ENCODE measurements at places on chromosomes 12 and 14.

DNA sequence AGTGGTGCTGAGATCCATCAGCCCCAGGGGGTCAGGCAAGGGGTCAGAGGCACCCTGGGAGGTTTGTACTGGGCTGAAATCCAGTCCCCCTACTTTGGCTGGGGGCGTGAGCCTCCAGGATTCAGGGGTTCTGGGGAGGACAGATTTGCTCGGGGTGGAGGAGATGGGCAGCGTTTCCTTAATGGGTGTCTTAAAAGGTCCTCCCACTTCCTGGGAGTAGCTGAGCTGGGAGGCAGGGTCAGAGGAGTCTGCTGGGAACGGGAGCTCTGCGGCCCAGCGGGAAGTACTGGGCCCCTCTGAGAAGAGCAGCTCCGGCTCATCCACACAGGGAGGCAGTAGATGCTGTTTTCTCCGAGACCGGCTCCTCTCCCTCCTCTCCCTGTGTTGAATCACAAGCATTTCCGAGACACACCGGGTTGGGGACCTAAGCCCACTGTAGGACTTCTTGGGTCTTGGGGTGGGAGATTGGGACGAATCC, 2.1 kb upstream of the TEX52 start:
- DNase-seq: no peak

DNA sequence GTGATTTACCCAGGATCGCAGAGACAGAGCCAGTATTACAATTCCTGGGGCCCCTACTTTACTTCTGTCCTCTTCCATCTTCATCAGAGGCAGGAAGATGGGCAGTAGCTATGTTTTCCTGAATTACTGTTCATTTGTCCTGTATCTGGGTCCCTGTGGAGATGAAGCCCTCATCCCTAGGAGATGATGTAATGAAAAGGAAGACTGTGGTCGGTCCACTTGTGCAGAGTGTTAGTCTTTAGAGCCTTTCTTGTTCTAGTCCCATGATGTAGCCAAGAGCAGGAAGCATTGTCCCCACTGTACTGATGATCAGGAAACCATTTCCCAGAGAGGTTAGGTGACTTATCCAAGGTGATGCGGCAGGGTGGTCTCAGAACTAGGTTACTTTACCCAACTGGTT, 2.6 kb downstream of the CD9 start:
- DNase-seq: no peak

DNA sequence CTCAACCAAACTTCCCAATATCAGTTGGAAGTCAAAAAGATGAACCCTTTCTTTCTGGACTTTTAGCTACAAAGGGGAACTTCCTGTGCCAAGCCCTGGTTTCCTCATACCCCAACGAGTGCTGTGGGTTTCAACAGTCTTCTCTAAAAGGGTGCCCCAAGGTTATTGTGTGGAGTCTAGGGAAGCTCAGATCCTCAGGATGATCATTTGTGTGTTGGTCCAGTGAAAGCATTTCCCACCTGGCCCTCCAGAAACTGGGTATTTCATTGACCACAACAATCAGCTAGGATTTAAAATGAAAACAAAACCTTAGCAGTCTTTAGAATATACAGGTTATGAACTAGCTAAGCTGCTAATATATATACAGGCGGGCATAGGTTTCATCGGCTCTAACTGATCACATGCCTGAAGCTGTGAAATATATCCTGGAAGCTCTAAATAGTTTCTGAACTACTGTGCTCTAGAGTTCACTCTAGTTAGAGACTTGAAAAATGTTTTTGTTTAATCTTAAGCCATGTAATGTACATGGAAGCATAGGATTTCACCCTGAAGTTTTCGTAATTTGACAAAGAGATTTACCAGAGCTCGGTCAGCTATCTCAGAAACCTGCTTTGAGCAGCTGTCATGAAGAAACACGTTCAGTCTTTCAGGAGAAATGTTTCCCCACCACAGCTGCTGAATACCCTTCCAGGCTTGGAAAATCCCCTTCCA, 29.6 kb downstream of the P2RX4 start:
- peak; percentile 57 for DNase-seq

GRCh38 chr14:99137001-99137700, 134.8 kb downstream of the BCL11B start:
- DNase-seq: no peak

DNA sequence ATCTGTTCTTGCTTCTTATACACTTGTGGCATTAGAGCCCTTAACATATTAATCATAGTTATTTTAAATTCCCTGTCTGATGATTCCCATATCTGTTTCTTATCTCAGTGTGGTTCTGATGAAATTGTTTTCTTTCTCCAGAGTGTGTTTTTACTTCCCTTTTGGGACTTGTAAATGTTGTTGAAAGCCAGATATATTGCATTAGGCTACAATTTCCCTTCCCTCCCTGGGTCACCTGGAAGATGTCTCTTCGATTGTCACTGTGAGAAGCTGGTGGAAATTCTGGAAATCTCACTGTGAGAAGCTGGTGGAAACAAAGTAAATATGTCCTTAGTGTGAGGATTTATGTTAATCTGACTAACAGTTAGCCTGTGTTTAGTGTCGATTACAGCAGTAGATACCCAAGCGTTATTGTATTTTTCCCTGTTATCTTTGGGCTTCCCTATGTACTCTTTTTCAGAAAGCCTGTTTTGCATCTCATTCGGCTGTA, 717.3 kb downstream of the TRHDE start:
- DNase-seq: no peak

- DNase-seq: no peak
Measured at GRCh38 chr14:101453225-101453624, 108.1 kb upstream of the DIO3 start.

GRCh38 chr12:28550757-28551704, 360.8 kb downstream of the CCDC91 start:
- DNase-seq: no peak

- no peak for DNase-seq
Measured at GRCh38 chr14:75032939-75033338, 18.3 kb downstream of the MLH3 start.

GRCh38 chr12:58602179-58602578, 318.1 kb downstream of the LRIG3 start:
- no peak for DNase-seq

DNA sequence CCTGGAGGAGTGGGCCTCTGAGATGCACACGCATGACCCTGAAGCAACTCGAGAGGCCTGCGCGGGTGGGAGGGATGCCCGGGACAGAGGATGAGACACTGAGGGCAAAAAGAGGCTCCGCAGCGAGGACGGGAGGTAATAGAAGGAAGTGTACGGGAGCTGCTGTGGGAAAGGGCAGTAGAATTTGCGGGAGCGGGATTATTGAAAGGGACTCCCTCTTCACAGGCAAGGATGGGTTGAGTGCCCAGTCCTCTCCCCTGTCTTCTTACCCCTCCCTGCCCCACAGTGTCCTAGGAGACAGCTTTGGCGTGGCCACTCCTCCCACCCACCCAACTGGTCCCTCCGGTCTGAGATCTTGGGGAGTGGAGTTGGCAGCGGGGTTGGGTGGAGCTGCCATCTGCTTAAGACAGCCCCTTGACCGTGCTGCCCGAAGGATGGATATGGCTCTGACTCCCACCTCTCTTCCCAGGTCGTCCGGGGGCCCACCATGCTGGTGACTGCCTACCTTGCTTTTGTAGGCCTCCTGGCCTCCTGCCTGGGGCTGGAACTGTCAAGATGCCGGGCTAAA, 15.7 kb upstream of the ESPL1 start:
- DNase-seq: no peak

GRCh38 chr12:121577443-121578180, 3.2 kb downstream of the KDM2B start:
- no peak for DNase-seq

GRCh38 chr12:27964123-27964522, 8.4 kb downstream of the PTHLH start:
- no peak for DNase-seq

GRCh38 chr14:41297576-41298327, 308.9 kb upstream of the LRFN5 start:
- DNase-seq: no peak

DNA sequence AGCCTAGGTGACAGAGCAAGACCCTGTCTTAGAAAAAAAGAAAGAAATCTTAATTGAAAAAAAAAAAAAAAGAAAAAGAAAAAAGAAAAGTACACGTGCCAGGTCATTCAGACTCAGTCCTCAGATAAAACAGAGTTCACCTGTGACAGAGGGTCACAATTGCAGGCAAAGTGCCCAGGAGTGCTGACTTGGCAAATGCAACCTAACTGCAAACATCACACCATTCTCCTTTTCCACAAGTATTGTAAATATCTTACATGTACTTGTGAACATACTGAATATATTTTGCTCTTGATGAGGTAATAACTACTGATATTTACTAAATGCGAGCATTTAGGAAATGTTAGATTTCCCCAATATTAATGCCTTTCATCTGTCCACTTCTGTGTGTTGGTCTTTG, 9.0 kb upstream of the COL2A1 start:
- DNase-seq: no peak

DNA sequence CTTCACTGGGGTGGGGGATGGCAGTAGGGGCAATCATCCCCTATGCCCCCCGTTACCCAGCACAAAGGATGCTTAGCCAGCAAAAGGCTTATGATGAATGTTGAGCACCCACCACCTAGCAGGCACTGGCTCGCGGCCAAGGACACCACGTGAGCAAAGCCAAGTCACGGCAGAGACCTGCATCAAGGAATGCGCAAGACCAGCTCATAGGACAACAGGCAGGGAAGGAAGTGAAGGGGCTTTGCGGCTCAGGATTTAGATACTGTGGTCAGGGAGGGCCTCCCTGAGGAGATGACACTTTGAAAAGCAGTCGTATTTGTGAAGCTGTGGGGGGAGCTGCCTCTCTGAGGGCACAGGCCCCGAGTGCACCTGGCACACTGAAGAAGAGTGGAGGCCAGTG, 32.8 kb downstream of the SH2B3 start:
- peak; percentile 97 for DNase-seq

DNA sequence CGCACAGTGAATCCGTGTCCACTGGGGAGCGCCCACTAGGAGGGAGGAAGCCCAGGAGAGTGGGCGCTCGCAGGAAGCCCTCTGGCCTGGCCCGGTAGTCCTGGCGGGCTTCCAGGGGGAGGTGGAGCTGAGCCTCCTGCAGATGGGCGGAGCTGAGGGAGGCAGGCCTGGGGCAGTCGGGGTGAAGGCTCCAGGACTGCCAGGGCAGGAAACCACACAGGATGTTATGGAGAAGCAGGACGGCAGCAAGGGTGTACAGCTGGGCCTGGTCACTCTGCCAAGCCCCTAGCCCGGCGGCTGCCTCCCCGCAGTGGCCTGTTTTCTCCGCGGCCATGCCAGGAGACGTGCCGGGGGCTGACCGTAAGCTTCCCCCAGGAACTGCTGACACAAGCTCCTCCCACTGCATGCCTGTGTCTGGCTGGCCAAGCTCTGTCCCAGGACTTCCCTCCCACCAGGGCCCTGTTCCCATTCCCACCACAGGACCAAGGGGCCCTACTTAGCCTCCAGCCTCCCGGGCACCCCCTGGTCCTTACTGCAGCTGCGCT, 143.4 kb upstream of the C14orf180 start:
- DNase-seq: peak; percentile 18

GRCh38 chr12:19220205-19220604, 90.7 kb downstream of the PLEKHA5 start:
- DNase-seq: peak; percentile 59

- DNase-seq: peak; percentile 70
Measured at GRCh38 chr12:65248656-65249633, 29.5 kb upstream of the MSRB3 start.

DNA sequence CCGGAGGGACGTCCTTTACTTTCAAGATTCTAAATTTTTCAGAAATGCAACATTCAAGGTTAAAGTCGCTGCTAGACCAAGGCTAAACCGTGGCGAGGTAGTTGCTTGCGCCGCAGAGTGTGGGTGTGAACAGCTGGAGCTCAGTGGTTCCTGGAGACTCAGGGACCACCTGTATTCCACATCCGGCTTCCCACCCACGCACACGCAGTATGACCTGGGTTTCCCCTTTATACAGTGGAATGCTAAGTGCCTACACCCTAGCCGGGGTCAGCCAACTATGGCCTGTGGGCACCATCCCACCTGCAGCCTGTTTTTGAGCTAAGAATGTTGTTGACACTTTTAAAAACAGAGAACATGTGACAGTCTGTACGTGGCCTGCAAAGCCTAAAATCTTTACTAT, 42.9 kb upstream of the TESC start:
- no peak for DNase-seq

DNA sequence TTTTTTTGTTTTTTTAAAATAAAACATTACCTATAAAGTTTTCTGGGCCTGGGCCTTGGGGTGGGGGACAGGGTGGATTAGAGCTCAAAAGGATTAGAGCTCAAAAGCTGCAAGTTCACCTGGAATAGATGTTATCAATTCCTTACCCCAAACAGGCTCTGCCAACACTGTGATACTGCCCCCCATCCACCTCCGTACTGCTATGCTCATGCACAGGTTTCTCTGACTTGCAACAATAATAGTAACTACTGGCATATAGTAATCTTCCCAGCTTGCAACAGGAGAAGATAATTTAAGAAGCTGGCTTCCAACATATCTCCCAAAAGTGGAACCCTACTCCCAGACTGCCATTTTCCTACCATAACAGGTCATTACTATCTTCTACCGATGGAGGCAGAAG, 51.3 kb upstream of the SLCO1C1 start:
- DNase-seq: no peak

DNA sequence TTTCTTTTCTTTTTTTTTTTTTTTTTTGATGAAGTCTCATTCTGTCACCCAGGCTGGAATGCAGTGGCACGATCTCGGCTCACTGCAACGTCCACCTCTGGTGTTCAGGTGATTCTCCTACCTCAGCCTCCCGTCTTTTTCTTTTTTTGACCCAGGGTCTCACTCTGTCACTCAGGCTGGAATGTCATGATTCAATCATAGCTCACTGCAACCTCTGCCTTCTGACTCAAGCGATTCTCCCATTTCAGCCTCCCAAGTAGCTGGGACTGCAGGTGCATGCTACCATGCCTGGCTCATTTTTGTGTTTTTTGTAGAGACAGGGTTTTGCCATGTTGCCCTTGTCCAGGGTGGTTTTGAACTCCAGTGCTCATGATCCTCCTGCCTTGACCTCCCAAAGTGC, 12.0 kb downstream of the FUT8 start:
- no peak for DNase-seq

- no peak for DNase-seq
Measured at GRCh38 chr12:89339526-89339925, 12.8 kb downstream of the DUSP6 start.

- DNase-seq: peak; percentile 59
Measured at GRCh38 chr12:56271031-56271430, 4.3 kb downstream of the COQ10A start.

DNA sequence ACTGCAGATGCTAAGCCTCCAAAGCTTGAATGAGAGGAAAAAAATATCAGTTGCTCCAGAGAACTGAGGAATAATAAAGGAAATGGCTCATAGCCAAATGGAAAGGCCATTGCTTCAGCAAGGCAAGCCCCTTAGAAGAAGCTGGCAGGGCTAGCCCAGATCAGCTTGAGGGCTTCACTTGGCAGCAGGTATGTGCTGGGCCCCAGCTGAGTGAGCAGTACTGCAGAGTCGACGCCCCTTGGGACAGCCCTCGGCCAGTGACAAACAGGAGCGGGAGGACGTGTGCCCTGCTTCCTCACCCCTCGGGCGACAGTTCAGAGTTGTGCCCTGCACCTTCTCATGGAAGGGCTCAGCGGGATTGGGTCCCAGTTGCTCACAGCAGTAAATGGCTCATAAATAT, 1031.2 kb upstream of the TMEM132C start:
- DNase-seq: no peak

GRCh38 chr14:40656311-40656710, 950.4 kb upstream of the LRFN5 start:
- no peak for DNase-seq

GRCh38 chr14:64279704-64280668, 14.2 kb downstream of the ESR2 start:
- peak; percentile 80 for DNase-seq

GRCh38 chr14:36826614-36827013, 165.0 kb downstream of the PAX9 start:
- DNase-seq: no peak

- DNase-seq: no peak
Measured at GRCh38 chr14:39181026-39181692, 6.1 kb downstream of the PNN start.
